ENCODE measurements at places on chromosomes 16 and 17.

DNA sequence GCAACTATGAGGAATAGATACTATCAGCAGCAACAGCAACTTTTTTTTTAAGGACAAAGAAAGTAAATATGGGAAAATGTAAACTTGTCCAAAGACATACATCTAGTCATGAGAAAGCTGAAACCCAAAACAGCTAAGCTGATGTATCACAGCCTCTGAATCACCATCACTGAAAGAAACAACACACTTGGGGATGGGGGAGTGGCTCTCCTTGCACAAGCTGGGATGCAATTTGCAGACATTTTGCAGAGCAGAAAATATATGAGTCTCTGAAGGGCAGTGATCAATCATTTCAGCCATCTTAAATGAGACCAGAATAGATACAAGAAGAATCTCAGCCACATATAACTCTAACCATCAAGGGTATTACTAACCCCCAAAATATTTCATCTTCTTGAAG lies 79.1 kb downstream of the GRIN2A start:
- no peak for DNase-seq

GRCh38 chr16:56744996-56745640 lies 15.2 kb downstream of the NUP93 start:
- DNase-seq = no peak

GRCh38 chr16:55815320-55815719 lies 17.6 kb downstream of the CES1 start:
- DNase-seq = no peak

DNA sequence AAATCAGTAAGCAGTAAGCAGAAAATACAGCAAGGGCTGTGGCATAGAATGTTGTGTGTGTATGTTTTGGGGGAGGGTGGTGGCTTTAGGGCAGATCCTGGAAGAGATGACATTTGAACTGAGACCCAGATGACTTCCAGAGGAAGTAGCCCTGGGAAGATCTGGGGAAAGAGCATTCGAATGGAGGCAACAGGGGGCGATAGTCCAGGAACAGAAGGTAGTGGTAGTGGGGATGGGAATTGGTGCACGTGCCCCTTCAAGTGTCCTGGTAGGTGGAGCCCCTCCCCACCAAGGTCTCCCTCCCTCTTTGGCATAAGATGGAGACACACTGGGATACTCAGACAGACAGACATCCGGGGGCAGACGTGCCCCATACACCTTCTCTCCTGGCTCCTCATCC lies 14.1 kb downstream of the ARHGEF15 start:
- no peak for DNase-seq

GRCh38 chr16:16021988-16022682 lies 72.7 kb downstream of the ABCC1 start:
- DNase-seq = no peak

- DNase-seq = no peak
These were observed 243.9 kb upstream of the TBX2 start for GRCh38 chr17:61155590-61156237.

DNA sequence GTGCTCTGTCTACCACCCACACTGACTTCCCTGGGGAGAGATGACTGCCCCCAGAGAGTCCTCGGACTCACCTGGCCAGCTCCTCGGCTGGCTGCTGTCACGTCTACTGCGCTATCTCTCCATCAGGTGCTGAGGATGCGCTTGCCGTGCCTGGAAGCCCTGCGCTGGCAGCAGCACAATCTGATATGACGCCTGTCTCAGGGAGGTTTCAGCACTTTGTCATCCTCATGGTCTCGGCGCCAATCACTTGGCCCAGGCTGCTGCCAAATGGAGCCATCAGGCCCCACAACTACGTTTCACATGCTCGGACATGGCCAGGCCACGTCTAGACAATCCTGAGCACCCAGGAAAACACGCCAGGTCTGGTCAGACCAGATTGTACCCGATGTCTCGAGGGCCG lies 46.7 kb downstream of the FOXL1 start:
- DNase-seq = no peak

GRCh38 chr17:609232-609810 lies 105.3 kb downstream of the VPS53 start:
- no peak for DNase-seq

DNA sequence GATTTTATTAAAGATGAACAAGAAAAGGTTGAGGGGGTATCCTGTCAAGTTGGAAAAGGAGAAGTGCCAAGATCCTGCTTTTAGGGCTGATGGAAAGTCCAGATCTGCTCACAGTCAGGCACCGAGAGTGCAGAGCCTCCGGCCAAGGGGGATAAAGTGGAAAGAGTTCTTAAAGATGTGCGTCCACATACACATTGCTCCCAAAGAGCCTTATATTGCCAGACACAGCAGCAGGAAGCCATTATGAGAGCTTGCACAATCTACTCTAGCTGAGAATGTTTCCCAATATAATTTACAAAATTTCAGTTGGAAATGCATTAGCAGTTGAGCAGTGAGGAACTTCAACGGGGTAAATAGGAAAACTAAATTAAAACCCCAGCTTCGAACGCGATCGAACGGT lies 95.6 kb downstream of the SALL1 start:
- DNase-seq = no peak

- no peak for DNase-seq
These were observed 34.8 kb downstream of the MMD start for GRCh38 chr17:55386796-55387332.

DNA sequence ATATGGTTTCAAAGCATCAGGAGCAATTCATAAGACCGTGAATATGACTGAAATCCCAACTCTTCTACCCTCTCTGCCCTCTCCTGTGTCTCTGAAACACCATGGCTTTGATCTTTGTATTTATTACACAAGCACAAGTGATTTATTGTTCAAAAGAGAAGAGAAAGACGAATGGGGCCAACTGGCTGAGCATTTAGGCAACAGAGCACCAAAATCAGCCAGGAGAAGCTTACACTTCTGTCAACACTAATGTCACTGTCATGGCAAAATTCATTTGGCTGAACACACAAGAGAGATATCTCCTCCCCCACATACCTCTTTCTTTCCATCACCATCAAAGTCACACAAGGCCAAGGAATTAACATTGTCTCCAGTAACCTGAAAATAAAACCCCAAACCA lies 9.3 kb downstream of the BBS2 start:
- DNase-seq = no peak

- no peak for DNase-seq
These were observed 29.3 kb downstream of the HIC1 start for GRCh38 chr17:2084036-2084765.

- no peak for DNase-seq
These were observed 26.1 kb upstream of the FASN start for GRCh38 chr17:82124101-82124500.

DNA sequence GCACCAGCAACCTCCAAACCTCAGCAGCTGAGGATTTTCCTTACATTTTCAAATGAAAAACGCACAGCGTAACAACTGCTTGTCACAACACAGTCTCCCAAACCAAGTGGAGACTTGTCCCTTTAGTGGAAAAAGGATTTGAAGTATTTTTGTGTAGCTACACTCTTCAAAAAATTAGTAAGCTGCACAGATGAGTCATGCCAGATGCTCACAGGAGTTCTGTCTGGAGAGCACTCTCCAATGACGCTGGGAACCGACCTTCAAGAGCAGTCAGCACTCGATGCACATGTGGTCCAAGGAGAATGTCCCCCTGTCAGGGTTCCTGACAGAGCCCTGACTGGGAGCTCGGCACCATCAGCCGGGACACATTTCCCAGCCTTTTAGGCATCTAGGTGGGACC lies 39.8 kb downstream of the MAP1LC3B start:
- DNase-seq = no peak

DNA sequence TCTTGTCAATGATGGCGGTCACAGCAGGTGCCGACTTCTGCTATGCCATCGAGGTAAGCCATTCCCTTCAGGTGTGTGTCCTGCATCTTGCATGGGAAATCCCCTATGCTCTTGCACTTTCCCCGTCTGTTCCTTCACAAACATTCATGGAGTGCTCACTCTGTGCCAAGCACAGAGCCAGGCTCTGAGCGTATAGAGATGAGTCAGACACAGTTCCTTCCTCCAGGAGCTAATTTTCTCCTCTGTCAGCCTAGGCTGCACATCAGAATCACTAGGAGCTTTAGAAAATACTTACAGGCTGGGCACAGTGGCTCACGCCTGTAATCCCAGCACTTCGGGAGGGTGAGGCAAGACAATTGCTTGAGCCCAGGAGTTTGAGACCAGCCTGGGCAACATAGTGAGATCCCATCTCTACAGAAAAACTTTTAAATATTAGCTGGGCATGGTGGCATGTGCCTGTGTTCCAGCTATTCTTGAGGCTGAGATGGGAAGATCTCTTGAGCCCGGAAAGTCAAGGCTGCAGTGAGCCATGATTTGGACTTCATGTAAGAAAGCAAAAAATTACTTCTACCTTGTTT lies 14.1 kb downstream of the PRMT7 start:
- no peak for DNase-seq

- no peak for DNase-seq
These were observed 183.2 kb downstream of the C16orf78 start for GRCh38 chr16:49556606-49557446.

DNA sequence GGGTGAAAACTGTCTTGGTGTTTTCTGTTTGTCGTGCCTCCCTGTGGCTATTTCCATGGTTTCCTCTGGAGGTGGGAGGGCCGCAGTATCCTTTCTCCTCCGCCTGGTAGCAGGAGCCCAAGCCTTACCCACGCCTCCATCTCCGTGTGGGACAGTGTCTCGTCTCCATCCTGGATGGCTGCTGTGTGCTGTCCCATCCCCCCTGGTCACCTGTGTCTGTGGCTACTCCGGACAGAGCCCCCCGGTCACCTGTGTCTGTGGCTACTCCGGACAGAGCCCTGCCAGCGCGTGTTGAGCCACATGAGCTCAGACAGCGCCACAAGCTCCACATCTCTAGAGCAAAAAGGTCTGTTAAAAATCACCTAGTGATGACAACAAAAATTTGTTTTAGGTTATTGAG lies 198.2 kb upstream of the CHMP6 start:
- no peak for DNase-seq

DNA sequence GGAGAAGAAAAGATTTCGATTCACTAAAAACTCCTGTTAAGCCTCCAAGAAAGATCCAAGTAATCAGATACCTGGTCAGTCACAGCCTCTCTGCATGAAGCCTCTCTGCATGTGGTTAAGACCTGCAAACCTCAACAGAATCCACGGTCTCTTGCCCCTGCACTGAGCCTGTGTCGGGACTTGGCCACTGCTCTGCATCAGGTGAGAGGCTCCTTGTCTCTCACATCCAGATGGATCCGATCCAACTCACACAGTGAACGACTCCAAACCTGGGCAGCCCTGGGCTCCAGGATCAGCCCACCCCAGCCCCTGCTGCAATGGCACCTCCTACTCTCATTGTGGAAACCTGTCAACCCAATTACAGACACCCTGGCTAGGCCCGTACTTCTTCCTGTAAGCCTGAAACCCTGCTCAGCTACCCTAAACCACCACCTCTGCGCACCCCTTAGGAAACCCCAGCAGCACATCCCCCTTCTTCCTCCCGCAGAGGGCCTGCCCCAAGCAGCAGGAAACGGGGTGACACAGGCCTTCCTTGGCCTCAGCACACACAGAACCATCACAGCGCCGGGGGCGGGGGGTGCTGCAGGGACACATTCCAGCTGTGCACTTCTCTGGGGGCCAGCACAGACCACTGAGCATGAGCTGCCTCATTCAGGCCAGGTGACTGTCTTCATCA lies 129.5 kb downstream of the ANKRD11 start:
- DNase-seq = peak; percentile 73

- no peak for DNase-seq
These were observed 24.1 kb downstream of the CLEC16A start for GRCh38 chr16:10968498-10968897.

DNA sequence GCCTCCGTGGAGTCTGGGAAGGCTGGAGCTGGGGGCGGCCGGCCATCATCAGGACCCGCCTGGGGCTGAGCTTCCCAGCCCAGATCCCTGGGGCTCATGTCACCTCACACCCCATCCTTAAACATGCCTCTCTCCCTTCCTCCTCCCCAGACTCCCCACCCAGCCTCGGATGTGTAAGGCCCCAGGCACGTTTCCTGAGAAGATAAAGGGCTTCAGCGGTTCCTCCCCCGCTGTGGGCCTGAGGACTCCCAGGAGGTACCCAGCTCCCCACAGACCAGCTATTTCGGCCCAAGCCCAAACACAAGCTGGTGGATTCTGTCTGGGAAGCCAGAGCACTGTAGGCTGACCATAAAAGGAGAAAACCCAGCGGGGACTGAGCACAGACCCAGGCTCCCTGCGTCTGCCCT lies 49.2 kb downstream of the MYH11 start:
- DNase-seq = no peak

DNA sequence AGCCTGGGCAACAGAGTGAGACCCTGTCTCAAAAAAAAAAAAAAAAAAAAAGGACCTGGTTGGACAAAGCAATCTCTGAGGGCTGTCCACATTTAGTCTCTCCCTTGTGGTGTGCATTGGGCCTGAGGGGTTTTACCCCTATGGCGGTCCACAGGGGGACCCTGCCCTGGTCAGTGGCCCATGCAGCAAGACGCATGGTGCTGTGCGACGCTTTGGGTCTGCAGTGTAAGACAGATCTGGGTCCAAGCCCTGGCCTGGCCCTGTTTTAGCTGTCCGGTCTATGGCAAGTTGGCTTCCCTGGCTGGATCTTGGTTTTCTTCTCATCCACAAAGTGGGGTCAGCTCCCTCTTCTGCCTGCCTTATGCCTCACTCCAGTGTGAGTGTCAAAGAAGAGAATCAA lies 123.2 kb upstream of the NLRP1 start:
- no peak for DNase-seq

DNA sequence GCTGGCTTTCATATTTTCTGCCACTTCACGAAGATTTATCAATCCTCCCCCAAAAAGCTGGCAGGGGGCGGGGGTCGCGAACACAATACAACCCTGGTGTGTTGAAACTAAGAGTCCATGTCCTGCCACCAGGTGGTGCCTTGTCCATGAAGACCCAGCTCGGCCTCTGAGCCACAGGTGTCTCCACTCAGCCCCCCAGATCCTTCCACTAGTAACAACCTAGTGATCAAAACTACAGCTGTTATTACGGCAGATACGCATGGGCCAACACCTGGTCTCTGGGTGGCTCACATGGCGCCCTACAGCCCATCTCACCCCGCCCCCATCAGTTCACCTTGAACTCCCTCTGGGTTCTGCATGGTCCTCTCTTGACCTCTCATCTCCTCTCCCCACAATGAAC lies 27.7 kb downstream of the USP7 start:
- no peak for DNase-seq

GRCh38 chr17:2040942-2041560 lies 771 bp upstream of the OVCA2 start:
- no peak for DNase-seq

DNA sequence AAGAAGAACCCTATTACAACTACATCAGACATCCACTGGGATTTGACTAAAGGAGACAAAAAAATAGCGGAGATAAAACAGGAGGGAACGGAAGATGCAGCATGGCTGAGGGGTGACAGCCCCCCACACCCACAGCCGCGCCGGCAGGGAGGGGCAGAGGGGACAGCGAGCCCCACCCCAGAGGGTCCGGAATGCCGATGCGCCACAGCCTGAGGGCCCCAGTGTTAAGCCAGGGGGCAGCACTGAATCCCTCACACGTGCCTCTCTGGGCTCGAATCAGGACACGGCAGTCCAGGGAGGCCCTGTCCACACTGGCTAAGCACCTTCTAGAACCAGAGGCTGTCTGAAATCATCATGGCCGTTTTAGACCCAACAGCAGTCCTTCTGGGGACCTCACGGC lies 18.8 kb downstream of the MAP1LC3B start:
- no peak for DNase-seq

- DNase-seq = no peak
These were observed at the start of gene NECAB2 for GRCh38 chr16:83967838-83968305. NECAB2 (plus strand) TSS chr16:83968244; CDS start chr16:83968649, 405 bp downstream.

Measured in activated T-cell treated with anti-CD3 and anti-CD28 coated beads, Interleukin-2, amount 50 U/mL, for 1 hour (primary cell).